ENCODE measurements at places on chromosomes 2 and 18.

DNA sequence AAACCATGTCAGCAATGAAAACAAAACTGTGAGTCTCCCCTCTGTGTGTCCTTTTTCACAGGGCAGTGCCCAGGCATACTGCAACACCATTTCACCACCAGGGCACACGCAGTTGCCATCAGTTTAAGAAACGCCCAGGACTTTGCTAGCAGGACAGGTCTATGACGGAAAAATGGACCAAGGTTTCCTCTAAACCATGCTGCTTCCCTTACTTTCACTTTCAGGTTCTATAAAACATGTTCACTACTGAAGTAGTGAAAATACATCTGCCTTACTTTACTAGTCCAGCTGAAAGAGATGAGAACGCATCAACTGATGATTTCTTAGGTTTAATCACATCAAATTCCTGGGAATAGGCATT is 110.5 kb downstream of the TCF4 start:
- DNase-seq = peak; percentile 13

DNA sequence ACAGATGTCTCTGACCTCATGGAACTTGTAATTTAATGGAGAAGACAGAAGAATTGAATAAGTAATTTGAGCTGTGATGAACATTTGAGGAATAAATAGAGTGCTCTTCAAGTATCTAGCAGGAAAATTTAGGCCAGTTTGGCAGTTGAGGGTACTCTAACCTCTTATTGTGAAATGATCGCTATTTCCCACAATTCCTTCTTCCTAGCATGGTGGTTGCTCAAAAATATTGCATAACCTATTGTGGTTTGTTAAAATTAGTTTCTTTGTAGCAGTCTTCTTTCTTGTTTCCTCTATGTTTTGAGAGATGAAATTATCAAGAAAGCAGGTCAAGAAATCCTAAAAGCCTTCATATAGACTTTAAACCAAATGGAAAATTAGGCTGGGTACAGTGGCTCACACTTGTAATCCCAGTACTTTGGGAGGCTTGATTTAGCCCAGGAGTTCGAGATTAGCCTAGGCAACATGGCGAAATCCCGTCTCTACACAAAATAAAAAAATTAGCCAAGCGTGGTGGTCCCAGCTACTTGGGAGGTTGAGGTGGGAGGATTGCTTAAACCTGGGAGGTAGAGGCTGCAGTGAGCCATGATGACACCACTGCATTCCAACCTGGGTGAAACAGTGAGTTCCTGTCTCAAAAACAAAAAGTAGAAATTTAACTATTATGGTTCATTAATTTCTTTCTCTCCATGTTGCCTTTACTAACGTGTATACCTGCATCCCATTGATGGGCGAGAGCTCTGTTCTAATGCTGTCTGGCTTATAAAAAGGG is 58.7 kb downstream of the RBKS start:
- no peak for DNase-seq

DNA sequence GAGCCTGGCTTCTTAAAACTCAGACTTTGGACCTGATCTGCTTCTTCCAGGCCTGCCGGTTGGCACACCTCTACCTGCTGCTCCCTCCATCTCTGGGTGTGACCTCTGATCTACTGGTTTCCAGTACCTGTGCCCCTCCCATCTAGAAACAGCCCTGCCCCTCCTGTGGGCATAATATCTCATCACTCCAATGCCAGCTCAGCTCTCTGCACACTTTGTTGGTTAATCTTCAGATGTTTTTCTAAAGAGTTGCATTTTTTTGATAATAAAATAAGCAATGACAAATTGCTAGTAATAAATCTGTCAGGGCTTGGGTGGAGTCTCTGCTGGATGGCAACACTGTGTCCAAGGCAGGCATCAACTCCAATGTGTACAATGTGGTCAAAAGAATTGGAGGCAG is 89.6 kb upstream of the PPP1CB start:
- DNase-seq = no peak

DNA sequence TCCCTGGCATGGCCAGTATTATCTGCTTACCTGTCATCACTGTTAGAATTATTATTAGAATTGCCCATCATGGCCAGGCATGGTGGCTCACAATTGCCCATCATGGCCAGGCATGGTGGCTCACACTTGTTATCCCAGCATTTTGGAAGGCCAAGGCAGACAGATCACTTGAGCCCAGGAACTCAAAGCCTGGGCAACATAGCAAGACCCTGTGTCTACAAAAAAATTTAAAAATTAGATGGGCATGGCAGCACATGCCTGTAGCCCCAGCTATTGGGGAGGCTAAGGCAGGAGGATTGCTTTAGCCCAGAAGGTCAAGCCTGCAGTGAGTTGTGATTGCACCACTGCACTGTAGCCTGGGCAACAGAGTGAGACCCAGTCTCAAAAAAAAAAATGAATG is 27.4 kb upstream of the ID2 start:
- DNase-seq = no peak

GRCh38 chr2:165239856-165240515 is 772 bp downstream of the SCN2A start:
- DNase-seq = no peak

GRCh38 chr2:238440767-238441166 is 14.0 kb downstream of the ASB1 start:
- DNase-seq = no peak

- DNase-seq = no peak
These were observed 1539.5 kb upstream of the CELF4 start for GRCh38 chr18:39105104-39105503.

GRCh38 chr2:62506421-62506750 is 391 bp upstream of the TMEM17 start:
- DNase-seq = no peak

- DNase-seq = peak; percentile 7
These were observed 92.9 kb downstream of the COL5A2 start for GRCh38 chr2:189086710-189087109.

- no peak for DNase-seq
These were observed 94.3 kb downstream of the RNF144A start for GRCh38 chr2:7011356-7012083.

GRCh38 chr2:3588084-3588483 is 6.8 kb upstream of the COLEC11 start:
- DNase-seq = no peak

DNA sequence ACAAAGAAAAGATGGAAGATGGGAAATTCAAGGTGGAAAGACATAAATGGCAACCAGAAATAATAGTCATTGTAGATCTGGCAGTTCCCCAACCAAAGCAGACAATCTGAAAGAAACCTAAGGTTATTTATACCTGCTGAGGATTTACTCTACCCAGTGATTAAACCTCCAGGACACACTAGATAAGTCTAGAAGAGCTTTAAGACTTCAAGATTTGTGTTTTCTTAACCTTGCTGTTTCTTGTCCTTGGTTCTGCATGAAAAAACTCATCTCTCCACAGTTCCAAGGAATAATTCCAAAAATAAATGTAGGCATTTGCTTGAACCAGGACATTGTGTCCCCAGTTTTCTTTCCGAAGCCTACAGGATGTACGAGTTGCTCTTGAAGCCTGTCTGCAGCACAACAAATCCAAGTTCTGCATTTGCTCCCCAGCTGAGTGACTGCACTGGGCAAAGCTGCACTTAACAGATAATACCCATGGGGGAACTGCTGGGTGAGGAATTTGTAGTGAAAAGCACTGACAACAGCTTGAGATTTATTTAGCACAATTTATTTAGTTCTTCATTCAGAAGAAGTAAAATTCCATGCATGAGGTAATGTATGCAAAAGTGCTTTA is 19.8 kb downstream of the DTNA start:
- DNase-seq = no peak

- DNase-seq = no peak
These were observed at the start of gene PTH2R for GRCh38 chr2:208406474-208407451. PTH2R (plus strand) TSS chr2:208406792; CDS start chr2:208407044, 252 bp downstream.

DNA sequence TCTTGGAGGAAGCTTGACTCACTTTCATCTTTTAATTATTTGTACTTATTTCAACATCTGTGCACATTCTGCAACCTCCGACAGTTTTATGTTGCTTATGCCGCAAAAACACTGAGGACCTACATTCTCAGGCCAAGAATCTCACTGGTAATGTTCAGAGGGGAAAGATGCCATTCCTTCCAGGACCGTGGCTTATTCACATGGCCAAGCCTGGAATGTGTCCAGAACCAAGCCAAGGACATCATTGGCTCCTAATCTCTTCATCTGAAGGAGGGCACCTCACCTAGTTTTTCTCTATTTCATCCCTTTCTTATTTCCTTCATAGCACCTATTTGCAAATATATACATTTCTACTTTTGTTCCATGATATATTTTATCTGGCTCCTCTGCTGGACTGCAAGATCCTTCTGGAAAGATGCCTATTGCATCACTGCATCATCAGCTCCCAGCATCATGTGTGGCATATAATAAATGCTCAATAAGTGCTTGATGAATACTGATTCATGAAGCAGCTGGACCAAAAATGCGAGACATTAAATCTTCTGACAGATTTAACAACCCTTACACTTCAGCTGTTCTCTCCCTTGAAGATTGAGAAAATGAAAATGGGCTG is 377.1 kb downstream of the TNS1 start:
- no peak for DNase-seq

GRCh38 chr2:8054070-8054469 is 627.8 kb upstream of the ID2 start:
- no peak for DNase-seq

DNA sequence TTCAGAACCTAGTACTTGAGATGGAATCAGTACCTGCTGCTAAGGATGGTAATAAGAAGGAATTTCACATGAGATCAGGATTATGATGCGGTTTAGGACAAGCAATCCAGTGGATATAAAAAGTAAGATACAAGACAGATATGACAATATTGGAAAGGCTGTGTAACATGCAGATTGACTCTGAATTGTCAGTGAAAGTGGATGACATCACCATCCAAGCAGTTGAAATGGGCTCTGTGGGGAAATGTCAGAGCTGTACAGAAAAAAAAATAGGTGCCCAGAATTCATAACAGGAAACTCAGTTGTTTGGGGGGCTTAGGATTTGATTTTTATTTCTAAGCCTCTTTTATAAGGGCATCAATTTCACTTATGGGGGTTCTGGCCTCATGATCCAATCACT is 438.3 kb downstream of the SPAG16 start:
- DNase-seq = no peak

Data from H54 (cell line).